Fibroblast of skin of right quadriceps (primary cell): ENCODE measurements at places on chromosomes 16 and 17.

- peak; percentile 88 for DNase-seq
These were observed 134.2 kb downstream of the MGAT5B start for GRCh38 chr17:77002103-77003045.

DNA sequence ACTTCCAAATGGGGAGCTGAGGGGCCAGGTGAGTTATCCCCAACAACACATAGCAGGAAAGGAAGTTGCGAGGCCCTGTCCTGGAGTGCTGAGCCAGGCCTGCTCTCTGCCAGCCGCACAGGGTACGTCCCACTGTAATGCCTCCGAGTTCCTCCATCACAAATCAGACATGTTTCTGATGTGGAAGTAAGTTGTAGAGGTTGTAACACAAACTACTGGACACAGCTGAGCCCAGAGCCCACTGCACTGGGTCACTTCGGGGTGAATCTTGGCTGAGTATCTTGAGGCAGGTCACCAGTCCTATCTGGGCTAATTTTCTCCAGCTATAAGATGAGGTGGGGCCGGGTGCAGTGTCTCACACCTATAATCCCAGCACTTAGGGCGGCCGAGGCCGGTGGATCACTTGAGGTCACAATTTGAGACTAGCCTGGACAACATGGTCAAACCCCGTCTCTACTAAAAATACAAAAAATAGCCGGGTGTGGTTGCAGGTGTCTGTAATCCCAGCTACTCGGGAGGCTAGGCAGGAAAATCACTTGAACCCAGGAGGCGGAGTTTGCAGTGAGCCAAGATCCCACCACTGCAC, 100.8 kb upstream of the CDH5 start:
- no peak for DNase-seq

GRCh38 chr17:41967921-41968578, 1.5 kb downstream of the CNP start:
- no peak for DNase-seq

- no peak for DNase-seq
These were observed 9.6 kb upstream of the ZFHX3 start for GRCh38 chr16:73057291-73058210.

DNA sequence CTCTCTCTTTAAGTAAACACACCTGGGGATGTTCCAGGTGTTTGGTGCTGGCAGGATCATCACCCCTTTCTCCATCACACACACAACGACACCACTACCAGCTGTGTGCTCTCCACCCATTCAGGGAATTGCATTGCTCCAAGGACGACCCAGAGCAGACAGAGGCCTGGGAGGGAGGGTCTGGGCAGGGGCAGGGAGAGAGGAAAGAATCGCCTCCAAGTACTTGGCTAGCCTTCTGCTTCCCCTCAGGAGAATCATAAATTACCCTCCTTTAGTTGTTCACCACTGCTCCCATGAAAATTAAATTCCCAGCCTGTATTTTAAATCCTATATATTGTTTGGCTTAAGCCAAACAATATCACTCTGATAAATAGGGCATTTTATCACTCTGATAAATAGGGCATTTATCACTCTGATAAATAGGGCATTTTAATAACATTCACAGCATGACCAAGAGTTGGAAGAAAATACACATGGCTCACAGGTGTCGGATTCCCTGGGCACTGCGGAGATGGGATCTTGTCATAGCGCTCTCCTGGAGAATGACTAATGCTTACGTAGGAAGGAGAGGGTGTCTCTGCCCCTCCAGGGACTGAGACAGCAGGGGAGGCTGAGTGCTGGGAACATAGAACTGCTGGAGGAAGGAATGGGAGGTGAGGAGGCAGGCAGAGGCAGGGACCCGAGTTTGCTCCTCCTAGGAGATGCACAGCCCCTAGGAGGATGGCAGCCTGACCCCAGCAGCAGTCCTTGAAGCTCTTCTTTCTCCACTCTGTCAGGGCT, 673.6 kb downstream of the HS3ST4 start:
- no peak for DNase-seq

GRCh38 chr16:50395763-50396710, 27.2 kb upstream of the BRD7 start:
- DNase-seq, result no peak

GRCh38 chr16:77890075-77890474, 101.7 kb downstream of the VAT1L start:
- no peak for DNase-seq

- peak; percentile 29 for DNase-seq
These were observed 161.0 kb downstream of the CCDC182 start for GRCh38 chr17:57584050-57584551.

- DNase-seq, result no peak
These were observed 108.8 kb downstream of the ARHGAP44 start for GRCh38 chr17:12898110-12898509.

- DNase-seq, result no peak
These were observed 134.3 kb downstream of the HAPSTR1 start for GRCh38 chr16:9225527-9226316.

GRCh38 chr17:35740997-35741931, 9.8 kb downstream of the RASL10B start:
- DNase-seq, result no peak

GRCh38 chr17:3897731-3898130, 4.9 kb upstream of the CAMKK1 start:
- DNase-seq, result no peak

- DNase-seq, result no peak
These were observed 16.9 kb downstream of the POLR3K start for GRCh38 chr16:36336-36984.

DNA sequence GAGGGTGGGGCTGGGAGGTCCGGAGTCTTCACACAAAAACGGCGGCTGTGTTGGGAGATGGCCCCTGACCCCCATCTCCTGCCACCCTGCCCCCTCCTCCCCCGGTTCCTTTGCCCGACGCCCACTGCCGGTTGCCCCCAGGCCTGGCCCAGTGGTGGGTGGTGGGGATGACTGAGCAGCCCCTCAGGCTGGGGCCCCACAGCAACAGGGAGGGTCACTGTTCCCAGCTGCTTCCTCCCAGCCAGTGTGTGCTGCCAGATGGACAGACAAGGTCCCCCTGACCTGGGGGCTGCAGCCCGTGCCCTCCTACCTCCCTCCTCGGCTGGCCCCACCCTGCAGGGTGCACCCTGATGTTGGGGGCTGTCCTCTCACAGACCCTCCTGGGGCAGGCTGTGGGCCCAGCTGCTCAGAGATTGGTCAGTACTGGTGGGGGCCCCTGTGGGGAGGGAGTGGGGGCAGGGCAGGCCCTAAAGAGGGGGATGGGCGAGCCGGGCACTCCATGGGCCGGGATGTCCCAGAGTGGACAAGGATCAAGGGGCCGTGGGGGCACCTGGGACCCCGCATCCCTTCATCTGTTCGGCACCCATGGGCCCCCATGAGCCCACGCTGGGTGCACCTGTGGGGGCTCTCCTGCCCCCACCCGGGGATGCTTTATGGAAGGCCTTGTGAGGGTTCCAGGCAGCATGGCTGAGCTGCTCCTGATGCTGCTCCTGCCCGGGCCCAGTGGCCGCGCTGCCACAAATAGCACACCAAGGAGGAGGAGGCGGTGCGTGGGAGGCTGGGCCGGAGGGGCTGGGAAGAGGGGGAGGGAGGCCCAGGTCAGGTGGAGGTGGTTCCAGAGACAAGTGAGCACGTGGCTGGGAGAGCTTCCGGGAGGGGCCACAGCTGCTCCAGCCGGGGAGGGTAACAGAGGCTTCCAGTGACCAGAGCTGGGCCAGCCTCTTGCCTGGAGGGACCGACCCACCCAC, 5.1 kb downstream of the C1QTNF8 start:
- DNase-seq, result no peak

GRCh38 chr17:77319211-77320043, 178.7 kb downstream of the SEC14L1 start:
- DNase-seq, result peak; percentile 92

DNA sequence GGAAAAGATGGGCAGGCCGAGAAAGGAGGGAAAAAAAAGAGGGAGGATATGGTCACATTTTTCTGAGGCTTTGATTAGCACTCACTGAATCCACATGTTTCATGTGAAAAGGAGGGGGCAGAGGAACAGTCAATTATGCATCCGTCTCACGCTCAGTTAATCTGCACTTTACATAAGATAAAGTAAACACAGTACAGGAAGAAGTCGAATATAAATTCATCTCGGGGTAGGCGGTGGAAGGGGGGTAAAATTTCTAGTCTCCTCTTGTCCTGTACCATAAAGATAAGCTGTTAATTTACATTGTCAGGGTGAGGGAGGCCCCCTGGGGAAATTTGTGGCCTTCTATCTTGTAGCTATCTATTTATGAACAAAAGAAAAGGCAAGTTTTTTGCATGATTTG, 73.1 kb upstream of the CES5A start:
- no peak for DNase-seq

DNA sequence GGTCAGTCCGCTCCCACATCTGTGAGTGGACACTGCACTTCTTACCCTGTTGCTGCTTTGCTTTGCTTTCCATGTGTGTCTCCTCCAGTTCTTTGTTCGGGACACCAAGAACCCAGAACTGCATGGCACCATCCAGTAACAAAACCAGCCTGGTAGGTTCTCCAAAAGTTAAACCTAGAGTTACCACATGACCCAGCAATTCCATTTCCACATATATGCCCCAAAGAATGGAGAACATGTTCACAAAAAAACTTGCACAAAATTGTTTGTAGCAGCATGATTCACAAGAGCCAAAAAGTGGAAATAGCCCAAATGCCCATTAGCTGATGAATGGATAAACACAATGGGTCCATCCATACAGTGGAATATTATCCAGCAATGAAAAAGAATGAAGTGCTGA, 10.3 kb upstream of the CCL22 start:
- DNase-seq, result no peak

- DNase-seq, result no peak
These were observed 30.6 kb downstream of the FAM20A start for GRCh38 chr17:68570526-68570925.

- no peak for DNase-seq
These were observed 157.1 kb upstream of the C16orf82 start for GRCh38 chr16:26909623-26910022.

GRCh38 chr16:62102588-62102987, 66.3 kb upstream of the CDH8 start:
- DNase-seq, result peak; percentile 24

DNA sequence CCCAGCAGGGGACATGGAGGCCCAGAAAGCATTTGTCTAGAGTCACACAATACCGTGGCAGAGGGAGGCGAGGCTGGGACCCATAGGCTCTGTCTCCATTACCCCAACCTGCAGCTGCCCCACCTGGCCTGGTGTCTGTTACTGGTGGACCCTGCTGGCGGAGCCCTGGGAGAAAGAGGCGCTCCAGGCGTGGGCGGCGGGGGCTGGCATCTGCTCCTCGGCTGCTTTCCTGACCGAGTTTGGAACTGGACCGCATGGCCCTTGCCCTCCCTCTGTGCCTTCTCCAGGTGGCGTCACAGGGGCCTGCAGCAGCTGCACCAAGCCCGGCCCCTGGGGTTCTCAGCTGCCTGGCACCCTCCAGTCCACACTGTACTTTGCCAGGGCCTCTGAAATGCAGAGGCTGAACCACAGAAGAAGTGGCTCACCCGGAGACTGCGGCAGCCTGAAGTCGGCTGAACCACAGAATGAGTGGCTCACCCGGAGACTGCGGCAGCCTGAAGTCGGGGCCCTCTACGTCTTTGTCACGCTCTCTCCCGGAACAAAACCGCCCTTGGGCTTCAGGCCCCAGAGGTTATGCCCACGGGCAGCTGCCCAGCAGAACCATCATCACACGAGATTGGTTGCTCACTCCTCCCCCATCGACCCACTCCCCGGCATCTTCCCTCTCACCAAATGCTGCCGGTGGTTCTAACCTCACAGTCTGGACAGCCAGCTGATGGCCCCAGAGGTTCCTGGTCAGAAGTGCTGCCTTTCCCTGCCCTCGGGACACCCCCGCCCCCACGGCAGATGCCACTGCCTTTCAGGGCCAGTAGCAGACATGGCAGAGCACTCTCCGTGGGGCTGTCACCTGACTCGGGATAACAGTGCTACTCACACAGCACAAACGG, 20.2 kb downstream of the CBFA2T3 start:
- DNase-seq, result no peak

DNA sequence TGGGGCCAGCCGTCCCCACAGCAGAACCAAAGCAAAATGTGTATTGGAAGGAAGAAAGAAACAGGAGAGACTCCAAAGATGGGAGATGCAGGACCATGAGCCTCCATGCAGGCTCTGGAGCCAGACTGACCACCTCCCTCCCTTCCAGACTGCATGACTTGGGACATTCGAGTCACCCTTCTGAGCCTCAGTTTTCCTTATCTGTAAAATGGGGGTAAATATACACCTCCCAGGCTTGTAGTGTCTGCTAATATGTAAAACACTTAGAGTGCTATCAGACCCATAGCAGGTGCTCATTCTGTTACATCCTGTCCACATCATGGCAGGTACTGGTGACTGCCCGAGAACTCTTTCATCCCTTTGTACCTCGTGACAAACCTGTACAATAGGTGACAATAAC, 370.8 kb downstream of the SNX29 start:
- no peak for DNase-seq

GRCh38 chr16:84443166-84443802, 61.2 kb downstream of the MEAK7 start:
- no peak for DNase-seq

DNA sequence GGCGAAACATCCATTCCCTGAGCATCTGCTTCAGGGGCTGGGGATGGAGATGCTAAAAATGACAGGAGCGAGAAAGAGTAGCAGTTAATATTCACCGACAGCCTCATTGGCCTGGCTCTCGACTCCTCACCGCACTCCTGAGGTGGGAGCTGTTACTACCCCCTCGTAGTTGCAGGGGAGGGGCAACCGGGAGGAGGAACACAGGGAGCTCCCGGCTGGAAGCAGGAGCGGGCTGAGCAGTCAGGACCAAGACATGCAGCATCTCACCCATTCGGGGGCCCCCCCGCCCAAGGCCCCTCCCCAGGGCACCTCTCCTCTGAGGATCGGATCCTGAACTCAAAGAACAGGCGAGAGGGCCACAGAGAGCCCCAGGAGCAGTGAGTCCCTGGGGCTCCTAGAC, 4.5 kb upstream of the ACSF3 start:
- no peak for DNase-seq

- no peak for DNase-seq
These were observed 5.2 kb upstream of the CMTM2 start for GRCh38 chr16:66574081-66574480.

- DNase-seq, result peak; percentile 85
These were observed 112.1 kb downstream of the BANP start for GRCh38 chr16:88063211-88063773.

- DNase-seq, result no peak
These were observed 24.9 kb downstream of the RARA start for GRCh38 chr17:40333781-40334448.

GRCh38 chr16:49631187-49632041, 224.5 kb downstream of the ZNF423 start:
- DNase-seq, result peak; percentile 18

DNA sequence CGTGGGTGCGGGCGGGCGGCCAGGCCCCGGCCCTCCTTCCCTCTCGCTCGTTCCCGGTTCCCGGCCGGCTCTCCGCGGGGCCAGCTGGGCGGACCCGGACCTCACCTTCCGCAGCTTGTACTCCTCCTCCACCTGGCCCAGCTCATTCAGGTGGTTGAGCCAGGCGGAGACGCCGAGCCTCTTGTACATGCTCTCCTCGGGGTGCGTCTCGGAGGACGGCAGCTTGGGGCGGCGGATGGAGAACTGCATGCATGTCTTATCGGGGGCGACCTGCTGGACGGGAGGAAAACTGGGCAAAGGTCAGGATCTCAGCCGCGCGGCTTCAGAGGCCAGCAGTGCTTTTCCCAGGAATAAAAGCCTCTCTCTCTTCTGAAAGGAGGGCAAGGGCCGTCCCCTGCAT, 85.4 kb downstream of the TBC1D16 start:
- DNase-seq, result no peak

GRCh38 chr16:1474082-1474795, 589 bp downstream of the CLCN7 start:
- DNase-seq, result no peak
